Sciatic nerve (tissue), 2 donors: ENCODE measurements at places on chromosomes 5 and 9. TPM values are rescaled to one million over a fixed set of nuclear protein-coding genes. Genes with fewer than 3 reads are reported as not detected.

GRCh38 chr5:56589481-56589860 is 225.9 kb upstream of the MAP3K1 start:
- DNase-seq = no peak

DNA sequence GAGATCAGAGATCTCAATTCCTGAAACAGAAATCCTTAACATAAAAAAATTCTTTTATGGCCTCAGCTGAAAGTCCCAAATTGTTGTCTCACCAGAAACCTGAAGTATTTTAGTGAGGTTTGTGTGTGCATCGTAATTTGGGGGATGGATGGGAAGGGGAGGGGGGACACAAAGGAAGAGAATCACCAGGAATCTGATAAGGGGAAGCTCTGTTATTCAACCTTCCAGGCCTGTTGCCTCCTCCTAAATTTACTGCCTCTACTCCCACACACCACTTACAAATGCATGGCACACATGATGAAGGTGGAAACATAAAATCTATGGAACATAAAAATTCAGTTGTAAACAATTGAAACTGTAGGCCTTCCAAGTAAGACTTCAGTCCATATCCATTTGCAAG is 97.7 kb downstream of the NPR3 start:
- DNase-seq = no peak

The OLFML2A gene
- 110 TPM for total RNA-seq

DNA sequence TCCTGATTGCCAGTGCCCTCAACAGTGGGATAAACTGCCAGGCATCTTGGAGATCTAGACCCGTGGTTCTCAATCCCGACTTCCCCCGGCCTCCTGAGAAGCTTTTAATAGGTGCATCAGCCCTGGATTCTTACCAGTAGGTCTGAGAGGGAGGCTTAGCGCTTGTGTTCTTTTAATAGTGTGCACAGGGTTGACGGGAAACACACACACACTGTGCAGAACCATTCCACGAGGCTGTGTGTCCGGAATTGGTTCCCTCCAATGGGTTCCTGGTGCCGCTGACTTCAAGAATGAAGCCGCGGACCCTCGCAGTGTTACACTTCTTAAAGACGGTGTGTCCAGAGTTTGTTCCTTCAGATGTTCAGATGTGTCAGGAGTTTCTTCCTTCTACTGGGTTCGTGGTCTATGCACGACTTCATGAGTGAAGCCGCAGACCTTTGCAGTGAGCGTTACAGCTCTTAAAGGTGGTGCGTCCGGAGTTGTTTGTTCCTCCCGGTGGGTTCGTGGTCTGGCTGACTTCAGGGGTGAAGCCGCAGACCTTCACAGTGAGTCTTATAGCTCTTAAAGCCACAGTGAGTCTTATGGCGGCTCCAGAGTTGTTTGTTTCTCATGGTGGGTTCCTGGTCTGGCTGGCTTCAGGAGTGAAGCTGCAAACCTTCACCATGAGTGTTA is 46.6 kb upstream of the PRSS3 start:
- DNase-seq = no peak

DNA sequence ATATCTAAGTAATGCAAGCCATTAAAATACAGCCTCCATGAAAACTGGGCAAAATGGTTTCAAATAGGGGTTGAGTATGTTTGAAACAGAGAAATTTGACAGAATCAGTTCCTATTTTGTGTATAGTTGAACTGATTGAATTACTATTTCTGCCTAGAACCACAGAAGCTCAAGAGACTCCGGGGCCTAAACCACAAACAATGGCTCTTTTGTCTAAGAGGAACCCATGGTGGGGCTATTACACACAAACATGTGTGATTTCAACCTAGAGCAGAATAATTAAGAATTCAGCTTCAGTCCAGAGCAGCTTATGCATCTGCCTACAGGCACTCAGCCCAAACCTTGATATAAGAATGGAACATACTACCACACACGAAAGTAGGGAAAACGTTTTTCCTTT is 171.2 kb upstream of the MPDZ start:
- no peak for DNase-seq

DNA sequence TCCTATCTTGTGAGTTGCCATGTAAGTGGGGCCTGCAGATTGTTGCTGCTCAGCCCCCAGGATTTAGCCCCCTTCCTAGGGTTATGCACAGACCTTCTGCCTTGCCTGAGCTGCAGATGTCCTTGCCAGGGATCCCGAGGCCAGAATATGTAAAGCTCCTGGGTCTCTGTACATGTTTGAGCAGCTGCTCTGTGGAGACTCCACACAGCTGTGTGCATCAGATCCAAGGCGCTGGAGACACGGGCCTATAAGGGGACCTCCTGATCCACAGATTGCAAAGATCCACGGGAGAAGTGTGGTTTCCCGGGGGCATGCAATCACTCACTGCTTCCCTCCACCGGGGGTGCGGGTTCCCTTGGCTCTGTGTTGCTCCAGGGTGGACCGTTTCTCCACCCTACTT is 28.9 kb downstream of the TAF11L14 start:
- DNase-seq = no peak

DNA sequence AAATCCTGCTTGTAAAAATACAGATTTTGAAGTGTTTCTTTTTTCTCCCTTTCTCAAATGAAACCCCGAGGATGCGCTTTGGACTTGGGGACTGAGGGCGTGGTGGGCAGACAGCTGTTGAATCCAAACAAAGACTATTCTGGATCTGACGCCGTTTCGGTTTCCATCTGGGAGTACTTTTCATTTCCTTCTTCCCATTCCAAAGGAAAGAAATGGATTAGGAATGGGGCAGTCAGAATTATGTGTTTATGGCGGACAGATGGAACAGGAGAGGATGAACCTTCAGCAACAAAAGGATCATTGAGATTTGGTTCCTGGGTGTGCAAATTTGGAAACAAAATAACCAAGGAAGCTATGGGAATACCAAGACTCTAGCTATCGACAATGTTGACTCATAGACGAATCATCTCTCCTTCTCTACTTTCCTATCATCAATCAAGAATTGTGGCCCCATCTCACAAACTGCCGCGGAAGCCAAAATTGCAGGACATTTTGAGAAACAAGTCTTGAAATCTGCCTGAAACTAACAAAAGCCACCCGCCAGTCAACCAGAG is 300.6 kb downstream of the PARP8 start:
- no peak for DNase-seq

- no peak for DNase-seq
These were observed 151.5 kb downstream of the PAX5 start for GRCh38 chr9:36882594-36882993.
